ENCODE measurements at places on chromosomes 1 and 21.

GRCh38 chr1:39255222-39255621 lies 50.7 kb downstream of the MACF1 start:
- no peak for DNase-seq

GRCh38 chr1:172071746-172072145 lies 230.4 kb downstream of the DNM3 start:
- no peak for DNase-seq

- DNase-seq, result no peak
Observed at GRCh38 chr21:46051379-46051770, 46.5 kb upstream of the COL6A2 start.

- peak; percentile 61 for DNase-seq
Observed at GRCh38 chr1:2242814-2243725, 15.0 kb downstream of the SKI start.

DNA sequence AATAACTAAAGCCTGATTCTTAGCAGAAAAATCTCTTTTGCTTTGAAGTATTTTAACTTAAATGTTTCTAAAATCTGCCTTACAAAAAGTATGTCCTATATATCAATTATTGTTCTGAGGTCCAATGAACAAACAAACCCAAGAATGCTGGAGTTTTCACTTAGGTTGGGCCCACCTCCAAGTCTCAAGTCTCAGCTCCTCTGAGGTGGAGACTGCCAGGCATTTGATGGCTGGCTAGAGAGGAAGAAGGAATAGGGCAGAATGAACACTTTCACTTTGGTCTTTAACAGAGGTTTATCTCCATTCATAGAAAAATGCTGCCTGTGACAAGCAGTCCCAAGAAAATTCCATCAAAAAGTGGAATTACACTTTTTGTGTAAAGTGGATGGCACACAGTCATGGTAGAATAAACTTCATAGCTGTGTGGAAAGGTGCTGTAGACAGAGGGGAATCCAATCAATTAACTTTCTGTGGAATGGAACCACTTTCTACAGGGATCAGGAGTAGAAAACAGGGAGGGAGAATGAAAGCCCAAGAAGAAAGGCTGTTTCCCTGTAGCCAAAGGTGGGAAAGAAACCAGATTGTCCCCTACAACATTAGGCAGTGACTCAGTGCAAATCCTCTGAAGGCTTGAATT lies 349.4 kb upstream of the RUNX1 start:
- no peak for DNase-seq

DNA sequence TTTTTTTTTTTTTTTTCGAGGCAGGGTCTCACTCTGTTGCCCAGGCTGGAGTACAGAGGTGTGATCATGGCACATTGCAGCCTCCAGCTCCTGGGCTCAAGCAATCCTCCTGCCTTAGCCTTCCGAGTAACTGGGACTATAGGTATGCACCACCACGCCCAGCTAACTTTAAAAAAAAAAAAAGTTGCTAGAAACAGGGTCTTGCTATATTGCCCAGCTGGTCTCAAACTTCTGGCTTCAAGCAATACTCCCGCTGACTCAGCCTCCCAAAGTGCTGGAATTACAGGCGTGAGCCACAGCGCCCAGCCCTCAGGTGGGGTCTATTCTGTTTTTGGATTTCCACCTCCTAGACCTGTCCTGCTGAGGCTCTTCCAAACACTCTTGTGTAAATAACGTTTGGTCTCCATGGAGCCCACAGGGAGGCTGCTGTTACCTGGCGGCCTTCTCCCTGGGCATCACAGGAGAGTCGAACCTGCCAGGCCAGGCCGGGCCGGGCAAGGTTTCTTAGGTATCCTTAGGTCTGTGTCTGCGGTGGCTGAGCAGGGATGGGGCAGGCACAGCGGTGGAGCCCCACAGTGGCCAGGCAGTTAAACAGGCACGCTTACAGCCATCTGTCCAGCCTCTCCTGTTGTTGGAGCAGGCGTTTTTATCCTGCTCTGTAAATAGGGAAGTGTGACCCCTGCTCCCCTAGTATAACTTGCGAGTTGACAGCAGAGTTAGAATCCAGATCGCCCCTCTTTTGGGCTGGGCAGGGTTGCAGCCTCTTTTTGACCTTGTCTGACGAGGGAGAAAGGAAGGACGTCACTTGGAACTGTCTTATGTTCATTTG lies 18.8 kb downstream of the PLEKHM2 start:
- no peak for DNase-seq

- no peak for DNase-seq
Observed at GRCh38 chr1:2532485-2533160, 2.6 kb upstream of the HES5 start.

DNA sequence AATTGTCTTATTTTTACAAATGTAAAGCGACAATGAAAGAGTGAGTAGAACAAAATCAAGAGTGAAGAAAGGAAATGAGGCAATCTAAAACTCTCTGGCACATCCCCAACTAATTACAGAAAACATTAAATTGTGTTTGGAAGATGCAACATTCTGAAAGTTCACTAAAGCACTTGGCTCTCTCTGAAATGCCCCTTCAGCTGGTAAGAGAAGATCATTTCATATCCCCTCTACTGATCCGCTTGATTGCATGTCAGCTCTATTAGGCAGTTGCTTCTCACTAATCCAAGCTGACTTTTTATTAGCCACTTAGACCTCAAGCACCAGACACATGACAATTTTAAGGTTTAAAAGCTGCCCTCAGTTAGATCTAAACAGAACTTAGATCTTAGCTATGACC lies 262.8 kb upstream of the PRMT6 start:
- DNase-seq, result no peak

DNA sequence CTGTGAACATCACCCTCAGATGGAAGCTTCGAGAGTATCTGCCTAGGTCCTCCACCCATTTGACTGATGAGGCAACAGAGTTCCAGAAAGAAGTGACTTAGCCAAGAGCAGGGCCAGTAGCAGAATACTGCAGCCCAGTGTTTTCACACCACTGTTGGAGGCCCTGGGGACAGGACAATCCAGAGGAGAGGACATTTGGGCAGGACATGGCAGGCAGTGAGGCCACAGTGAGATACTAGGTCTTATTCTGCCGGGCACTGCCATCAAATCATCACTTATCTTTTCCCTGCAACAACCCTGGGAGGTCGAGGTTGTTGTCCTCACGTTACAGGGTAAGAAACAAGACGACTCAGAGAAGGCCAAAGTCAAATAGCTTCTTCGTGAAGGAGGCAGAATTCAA lies 5.5 kb upstream of the FOXO6 start:
- no peak for DNase-seq

DNA sequence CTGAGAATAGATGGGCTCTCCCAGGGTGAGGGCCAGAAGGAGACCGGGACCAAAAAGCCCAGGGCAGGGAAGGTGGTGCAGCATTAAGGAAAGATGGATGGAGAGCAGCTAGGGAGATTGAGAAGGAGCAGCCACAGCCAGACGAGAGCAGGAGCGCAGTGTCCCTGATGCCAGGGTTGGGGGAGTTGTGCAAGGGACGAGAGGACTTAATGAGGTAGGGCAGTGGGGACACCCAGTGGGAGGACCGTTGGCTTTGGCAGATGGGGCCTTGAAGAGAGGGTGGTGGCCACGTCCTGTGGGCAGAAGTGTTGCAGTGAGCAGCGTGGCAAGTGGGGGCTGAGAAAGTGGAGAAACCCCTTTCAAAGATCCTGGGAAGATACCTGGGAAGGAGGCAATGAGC lies 38.0 kb upstream of the KDM4A start:
- no peak for DNase-seq

DNA sequence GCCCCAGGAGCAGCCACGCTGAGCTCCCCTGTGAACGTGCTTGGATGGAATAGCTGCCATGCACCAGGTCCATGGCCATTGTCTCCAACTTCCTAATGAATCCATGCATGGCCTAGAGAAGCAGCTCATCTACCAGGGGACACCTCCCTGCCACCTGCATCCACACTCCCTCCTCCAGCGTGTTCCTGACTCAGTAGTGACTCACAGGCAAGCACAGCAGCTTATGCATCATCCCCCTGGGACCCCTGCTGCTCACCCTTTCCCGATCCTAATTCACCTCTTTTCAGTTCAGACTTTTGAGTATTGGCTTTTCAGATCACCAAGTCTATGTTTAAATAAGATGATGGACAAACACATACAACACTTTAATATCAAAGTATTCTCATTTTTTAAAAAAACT lies 39.9 kb upstream of the TADA1 start:
- DNase-seq, result no peak

GRCh38 chr1:63624911-63625310 lies 31.7 kb downstream of the PGM1 start:
- no peak for DNase-seq

GRCh38 chr1:109151146-109151990 lies 37.5 kb downstream of the ELAPOR1 start:
- no peak for DNase-seq

DNA sequence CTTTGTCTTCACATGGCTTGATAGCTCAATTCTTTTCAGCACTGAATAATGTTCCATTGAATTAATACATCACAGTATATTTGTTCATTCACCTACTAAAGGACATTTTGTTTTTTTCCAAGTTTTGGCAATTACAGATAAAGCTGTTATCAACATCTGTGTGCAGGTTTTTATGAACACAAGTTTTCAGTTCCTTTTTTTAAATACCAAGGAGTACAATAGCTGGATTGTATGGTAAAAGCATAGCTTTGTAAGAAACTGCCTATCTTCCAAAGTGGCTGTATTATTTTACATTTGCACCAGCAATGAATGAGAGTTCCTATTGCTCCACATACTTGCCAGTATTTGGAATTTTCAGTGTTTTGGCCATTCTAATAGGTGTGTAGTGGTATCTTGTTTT lies 4.8 kb upstream of the MCOLN2 start:
- DNase-seq, result no peak

- DNase-seq, result no peak
Observed at GRCh38 chr1:89555550-89555949, 30.9 kb downstream of the LRRC8B start.

DNA sequence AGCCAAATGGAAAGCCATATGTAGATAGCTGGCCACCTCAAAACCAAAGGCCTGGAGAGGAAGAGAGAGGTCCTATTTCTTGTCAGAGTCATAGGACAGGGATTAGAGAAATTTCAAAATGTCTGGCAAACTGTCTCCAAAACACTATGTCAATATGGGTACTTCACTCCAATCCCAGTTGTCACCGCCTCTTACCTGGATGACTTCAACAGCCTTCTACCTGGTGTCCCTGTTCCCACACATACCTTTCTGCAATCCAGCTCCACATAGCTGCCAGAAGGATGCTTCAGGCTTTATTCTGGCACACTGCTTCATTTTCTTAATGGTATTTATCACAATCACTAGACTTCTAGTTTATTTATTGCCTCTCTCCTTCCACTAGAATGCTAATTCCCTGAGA lies 14.5 kb downstream of the PTGER3 start:
- DNase-seq, result no peak

DNA sequence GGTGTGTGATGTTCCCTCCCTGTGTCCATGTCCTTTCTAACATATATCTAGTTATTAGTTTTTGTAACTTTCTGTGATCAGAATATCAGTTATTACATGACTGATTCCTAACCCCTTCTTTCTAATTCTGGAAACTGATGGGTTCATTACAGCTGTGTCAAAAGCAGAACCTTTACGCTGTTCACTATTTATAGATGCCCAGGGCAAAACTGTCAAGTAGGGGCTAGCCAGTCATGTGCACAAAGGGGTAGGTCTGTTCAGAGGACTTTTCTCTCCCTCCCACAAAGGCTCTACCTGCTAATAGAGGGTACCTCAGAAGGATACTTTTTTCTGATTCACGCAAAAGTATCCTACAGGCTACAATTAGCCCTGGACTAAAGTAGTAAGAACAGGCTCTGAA lies 79.2 kb downstream of the NRDC start:
- no peak for DNase-seq

- DNase-seq, result peak; percentile 94
Observed at GRCh38 chr1:161117759-161118581, at the start of the genes NIT1 and PFDN2. Gene NIT1 (plus strand): TSS chr1:161118105. CDS start chr1:161118177, 72 bp downstream. Gene PFDN2 (minus strand): TSS chr1:161118037. CDS start chr1:161118026, 11 bp downstream.

- no peak for DNase-seq
Observed at GRCh38 chr1:213693864-213694263, 293.9 kb upstream of the PROX1 start.

DNA sequence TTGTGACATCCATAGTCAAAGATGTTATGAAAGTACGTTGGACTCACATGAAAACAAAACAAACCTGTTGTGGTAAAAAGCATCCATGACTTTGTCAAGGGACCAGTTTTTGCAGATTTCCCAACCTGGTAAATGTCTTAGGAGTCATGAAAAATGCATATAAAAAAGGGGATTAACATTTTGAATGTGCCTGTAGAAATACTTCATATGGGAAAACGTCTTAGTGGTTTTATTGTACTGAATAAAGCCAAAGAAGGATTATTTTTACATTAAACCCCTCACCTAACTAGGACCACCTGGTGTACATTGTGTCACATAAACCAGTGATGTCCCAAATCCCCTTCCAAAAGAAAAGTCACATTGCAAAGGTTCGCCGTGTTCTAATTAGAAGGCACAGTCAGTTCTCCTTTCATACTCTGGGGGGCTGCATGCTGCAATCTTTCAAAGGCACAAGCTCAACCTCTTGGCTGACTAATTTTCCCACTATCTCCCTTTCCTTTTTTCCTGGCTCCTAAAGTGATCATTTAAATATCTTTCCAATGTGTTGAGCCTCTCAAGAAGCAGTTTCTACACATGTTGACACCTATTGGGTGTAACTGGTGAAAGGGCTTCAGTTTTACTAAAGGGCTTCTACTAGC lies 119.8 kb upstream of the SPAG17 start:
- no peak for DNase-seq

DNA sequence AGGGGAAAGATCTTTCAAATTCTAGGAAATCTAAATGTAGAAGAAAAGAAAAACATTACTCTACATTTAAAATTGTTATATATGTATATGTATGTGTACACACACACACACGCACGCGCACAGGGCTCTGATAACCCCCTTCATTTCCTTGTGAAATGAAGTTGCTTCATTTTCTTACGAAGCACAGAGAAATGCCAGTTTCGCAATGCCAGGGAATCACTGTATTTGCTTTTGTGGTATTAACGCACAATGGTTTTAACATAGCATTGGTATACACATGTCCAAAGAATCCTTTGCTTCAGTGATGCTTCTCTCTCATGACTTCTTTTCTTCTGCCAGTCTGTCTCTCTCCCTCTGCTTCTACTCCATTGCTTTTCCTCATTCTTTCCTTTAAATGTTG lies 8.4 kb upstream of the DDAH1 start:
- no peak for DNase-seq

DNA sequence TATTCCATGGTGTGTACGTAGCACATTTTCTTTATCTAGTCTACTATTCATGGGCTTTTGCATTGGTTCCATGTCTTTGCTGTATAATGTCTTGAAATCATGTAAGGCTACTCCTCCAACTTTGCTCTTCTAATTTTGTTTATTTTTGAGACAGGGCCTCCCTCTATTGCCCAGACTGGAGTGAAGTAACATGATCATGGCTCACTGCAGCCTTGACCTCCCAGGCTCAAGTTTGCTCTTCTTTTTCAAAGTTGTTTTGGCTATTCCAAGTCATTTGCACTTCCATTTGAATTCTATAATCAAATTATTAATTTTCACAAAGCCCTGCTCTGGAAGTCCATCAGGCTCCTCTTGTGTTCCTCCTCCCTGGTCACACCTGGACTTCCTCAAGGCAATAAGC lies 90.2 kb upstream of the SGIP1 start:
- DNase-seq, result no peak

- DNase-seq, result no peak
Observed at GRCh38 chr1:3598522-3599285, 12.6 kb downstream of the MEGF6 start.
